Esophagus mucosa (tissue), 1 donor: ENCODE measurements at places on chromosomes 2 and 18.

- no peak for ATAC-seq
These were observed 68.6 kb upstream of the DNMT3A start for GRCh38 chr2:25410370-25410769.

DNA sequence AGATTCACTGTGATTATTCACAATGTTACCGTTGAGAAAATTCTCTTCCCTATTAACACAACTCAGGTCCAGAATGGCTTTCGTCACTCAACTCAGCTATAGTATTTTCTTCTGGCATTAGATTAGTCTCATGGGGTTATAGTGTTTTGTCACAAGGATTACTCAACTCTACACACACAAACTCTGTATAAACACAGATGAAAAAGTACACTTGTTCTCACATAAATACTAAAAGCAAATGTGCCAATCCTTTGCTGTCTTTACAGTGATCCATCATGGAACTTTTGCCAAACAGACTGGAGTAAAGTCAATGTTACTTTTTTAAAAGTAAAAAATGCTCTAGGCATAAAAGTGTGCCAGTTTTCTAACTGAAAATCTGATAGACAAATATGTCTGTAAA lies 267.6 kb downstream of the RBM43 start:
- peak; percentile 66 for ATAC-seq

DNA sequence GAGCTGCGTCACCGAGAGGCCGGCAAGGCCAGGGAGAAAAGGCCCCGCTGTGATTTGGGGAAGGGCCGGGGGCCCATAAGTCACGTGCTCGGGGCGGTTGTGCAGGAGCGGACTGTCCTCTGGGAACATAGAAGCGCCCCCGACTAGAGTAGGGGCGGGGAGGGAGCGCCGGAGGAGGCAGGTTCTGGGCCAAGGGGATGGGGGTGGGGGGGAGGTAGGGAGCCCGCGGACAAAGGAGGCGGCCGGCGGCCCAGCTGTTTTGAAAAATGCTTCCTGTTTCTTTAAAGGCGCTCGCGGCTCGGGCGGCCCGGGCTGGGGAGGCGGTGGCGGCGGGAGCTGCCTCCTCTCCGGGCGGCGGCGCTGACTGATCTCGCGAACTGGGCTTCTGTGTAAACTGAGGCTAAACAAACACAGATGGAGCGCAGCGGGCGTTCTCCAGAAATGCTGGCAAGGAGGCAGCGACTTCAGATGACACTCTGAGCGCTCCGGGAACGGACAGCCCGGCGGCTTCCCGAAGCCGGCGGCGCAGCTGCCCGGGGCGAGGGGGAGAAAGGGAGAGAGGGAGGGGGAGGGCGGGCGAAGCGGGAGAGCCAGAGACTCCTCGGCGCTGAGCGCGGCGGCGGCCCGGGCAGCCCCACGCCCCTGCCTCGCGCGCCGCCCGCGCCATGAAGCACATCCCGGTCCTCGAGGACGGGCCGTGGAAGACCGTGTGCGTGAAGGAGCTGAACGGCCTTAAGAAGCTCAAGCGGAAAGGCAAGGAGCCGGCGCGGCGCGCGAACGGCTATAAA lies at the start of gene ATOH8:
TSS of gene ATOH8 (plus strand) at position 467 of the 788 bp plus-strand sequence. CDS start at position 666, 199 bp downstream.
- ATAC-seq = no peak

GRCh38 chr18:77107292-77107691 lies 25.3 kb downstream of the MBP start:
- ATAC-seq = no peak

- ATAC-seq = no peak
These were observed 45.3 kb upstream of the STAT1 start for GRCh38 chr2:191059308-191059707.

GRCh38 chr2:45269149-45269793 lies 260.0 kb upstream of the SIX2 start:
- no peak for ATAC-seq

- no peak for ATAC-seq
These were observed 65.0 kb downstream of the NYAP2 start for GRCh38 chr2:225464346-225465025.

DNA sequence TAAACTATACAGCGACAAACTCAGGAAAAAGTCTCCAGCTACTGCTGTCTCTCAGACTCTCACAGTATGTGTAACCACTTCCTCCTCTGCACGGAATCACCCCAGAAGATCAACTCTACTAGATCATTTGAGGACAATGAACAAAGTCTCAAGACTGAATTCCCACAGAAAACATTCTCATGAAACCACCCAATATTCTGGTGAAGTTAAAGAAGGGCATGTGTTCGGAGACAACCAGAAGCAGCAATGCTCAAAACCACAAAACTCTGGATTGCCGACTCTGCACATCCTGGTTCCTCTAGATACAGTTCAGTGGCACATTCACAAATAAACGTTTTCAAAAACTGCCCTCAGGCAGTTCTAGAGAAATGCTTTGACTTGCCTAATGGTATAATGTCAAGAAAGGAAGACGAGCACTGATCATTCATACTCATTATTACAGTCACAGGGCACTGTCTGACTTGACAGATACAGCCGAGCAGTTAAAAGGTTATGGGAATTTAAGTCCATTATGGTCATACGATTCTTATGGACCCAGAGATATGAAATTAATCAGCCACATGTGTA lies 91.9 kb upstream of the STK17B start:
- ATAC-seq = peak; percentile 81

DNA sequence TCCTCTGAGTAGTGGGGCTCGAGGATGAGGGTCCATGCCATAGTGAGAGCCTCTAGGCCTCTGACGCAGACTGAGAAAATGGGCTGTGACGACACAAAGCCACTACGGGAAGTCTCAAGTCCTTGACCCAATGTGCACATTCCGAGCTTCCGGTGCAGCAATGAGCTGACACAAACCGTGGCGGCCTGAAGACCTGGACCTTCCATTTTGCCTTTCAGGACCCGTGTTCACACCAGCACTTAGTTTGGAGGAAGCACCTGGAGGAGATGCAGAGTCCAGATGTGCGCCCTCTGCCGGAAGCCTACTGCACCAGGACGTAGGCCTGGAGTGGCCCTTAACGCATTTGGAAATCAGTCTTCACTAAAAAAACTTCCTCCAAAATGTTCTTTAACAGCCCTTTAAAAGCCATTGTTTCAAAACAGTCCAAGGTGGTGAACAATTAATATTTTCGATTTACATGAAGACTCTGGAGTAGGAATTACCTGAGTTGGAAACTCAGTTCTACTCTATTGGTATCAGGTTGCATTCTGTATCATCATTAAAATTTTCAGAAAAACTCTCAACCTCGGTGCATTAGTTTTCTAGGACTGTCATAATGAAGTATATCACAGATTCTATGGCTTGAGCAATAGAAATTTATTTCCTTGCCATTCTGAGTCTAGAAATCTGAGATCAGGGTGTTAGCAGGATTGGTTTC lies 33.9 kb downstream of the BMP10 start:
- ATAC-seq = peak; percentile 63

DNA sequence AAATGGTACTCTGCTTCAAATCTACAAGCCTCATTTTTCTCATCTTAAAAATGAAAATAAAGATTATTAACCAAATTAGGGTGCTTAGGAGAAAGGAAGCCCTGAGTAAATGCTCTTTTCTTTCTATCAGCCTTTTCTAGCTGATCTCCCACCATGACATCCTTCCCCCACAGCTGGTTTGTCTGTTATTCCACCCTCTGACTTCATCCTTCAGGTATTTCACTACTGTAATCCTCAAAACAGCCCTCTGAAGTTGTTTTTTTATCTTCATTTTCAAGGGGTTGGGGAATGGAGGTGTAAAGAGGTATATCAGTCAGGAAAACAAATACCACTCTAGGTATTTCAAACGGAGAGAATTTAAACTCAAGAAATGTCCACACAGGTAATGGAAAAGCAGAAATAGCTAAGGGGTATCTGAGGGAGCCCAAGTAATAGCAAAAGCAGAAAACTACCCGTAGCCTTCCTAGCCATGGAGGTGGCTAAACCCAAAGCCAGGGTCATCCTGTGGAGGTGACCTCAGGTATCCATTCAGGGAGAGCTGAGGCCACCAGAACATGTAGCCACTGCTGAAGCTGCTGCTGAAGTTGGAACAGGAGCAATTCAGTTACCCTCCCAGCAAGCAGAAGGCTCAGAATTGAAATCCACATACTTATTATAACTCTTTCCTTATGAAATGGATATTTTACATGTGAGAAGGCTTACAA lies 990.9 kb upstream of the ACVR2A start:
- no peak for ATAC-seq

- ATAC-seq = peak; percentile 42
These were observed 1.1 kb upstream of the TACR1 start for GRCh38 chr2:75200140-75201096.

GRCh38 chr2:158043181-158043948 lies 58.3 kb upstream of the UPP2 start:
- no peak for ATAC-seq

DNA sequence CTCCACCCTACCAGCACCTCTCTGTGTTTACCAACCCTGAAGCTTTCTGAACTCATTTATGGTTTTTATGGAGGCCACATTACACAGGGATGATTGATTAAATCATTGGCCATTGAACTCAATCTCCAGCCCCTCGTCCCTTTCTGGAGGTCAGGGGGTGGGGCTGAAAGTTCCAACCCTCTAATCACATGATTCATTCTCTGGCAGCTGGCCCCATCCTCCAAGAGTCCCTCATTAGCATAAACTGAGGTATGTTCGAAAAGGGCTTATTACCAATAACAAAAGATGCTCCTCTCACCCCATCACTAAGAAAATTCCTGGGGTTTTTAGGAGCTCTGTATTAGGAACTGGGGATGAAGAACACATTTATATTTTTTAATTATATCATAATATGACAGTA lies 92.3 kb downstream of the DIS3L2 start:
- ATAC-seq = no peak

- no peak for ATAC-seq
These were observed 23.4 kb upstream of the CERS6 start for GRCh38 chr2:168432565-168433186.

- peak; percentile 88 for ATAC-seq
These were observed 73.0 kb downstream of the TEX51 start for GRCh38 chr2:126971481-126972278.

DNA sequence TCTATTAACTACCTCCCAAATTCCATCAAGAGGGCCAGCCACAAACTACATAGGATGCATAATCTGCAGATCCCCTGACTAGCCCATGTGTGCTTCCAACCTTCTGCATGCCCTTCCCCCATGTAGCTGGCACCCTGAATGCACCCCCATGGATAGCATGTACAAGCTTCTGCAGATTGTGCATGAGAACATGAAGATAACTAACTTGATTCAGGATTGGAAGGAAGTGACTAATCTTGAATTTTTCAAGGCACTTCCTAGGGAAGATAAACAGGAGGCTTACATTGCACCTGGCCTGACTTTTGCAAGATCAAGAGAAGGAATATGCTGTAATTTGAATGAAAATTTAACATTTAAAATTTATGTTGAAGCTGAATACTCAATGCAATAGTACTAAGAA lies 66.7 kb downstream of the CDC42EP3 start:
- no peak for ATAC-seq

DNA sequence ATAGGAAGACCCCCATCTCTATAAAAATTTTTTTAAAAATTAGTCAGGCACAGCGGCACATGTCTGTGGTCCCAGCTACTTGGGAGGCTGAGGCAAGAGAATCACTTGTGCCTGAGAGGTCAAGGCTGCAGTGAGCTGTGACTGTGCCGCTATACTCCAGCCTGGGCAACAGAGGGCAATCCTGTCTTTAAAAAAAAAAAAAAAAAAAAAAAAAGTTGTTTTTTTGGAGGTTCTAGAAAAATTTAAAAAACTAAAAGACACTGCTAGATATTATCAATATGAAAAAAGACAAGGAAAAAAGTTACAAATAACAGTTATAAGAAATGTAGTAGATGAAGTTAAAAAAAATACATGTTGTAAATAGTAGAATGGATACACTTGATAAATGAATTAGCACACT lies 56.1 kb upstream of the C2orf15 start:
- ATAC-seq = no peak

DNA sequence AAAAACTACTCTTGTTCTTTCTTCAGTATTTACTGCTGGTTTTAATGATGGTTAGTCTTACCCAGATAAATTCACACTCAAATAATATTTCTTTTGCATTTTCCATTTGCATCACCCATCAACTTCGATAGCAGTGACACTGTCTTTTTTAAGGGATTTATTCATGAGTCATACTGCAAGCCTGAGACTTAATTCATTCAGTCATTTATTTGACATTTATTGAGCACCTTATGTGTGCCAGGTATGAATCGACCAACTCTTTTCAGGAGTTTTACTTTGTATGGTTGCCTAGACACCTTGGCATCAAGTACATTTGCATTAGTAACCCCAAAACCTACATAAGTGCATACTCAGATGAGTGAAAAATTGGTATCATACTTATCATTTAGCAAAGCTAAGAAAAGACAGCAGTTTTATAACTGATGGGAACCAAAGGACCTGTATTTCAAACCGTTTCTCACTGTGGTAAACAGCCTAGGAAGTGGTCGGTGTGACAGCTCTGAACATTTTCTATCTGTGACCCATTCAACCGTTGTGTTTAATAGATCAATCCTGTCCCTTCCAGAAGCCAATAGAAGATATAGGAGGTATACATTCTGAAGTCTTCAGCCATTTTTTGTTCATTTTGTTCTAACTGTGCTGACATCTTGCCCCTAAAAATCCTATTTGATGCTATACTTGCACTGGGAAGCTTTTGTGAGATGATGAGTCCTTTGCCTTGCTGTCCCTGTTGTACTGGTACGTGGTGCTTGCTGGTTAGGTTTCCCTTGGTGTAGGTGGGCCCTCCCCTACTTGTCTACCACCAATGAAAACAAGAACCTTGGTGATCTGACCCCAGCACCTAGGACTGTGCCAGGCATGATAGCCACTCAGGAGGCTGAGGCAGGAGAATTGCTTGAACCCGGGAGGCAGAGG lies 484.7 kb upstream of the RAB12 start:
- no peak for ATAC-seq

DNA sequence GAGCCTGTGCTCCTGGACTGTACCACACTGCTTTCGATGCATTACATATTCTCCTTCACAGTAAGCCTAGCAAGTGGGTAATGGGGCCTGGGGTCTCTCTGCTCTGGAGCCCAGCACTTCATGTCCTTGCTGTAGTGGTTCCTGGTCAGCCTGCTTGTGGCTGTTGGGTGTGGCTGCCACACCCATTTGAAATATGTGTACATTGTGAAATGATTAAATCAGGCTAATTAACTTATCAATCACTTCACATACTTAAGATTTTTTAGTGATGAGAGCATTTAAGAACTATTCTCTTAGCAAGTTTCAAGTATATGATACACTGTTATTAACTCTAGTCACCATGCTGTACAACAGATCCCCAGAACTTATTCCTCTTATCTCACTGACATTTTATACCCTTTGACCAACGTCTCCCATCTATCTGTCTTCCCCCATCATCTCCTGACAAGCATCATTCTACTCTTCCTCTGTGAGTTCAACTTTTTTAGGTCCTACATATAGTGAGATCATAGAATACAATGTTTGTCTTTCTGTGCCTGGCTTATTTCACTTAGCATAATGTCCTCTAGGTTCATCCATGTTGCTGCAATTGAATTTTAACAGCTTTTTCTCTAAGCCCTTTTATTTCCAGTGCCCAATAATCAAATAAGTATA lies 92.1 kb downstream of the LYPD6 start:
- peak; percentile 17 for ATAC-seq

DNA sequence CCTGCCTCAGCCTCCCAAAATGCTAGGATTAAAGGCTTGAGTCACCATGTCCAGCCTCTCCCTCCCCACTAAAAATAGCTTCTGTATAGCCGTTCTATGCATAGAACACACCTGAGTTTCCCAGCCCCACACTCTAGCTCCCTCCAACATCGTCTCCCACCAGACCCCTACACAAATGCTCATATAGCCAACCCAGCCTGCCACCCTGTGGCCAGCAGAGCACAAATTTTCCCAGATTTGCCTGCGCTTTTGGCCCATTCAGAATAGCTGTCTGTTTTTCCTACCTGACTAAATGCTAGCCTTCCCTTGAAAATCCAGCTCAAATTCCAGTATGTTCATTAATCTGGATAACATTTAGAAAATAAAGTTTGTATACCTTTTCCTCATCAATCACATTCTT lies 22.8 kb downstream of the TRABD2A start:
- ATAC-seq = no peak
